NCI-H345 (cell line): ENCODE measurements at places on chromosomes 6 and 20.

- DNase-seq = no peak
These were observed 174.8 kb downstream of the CDH26 start for GRCh38 chr20:60132827-60133670.

DNA sequence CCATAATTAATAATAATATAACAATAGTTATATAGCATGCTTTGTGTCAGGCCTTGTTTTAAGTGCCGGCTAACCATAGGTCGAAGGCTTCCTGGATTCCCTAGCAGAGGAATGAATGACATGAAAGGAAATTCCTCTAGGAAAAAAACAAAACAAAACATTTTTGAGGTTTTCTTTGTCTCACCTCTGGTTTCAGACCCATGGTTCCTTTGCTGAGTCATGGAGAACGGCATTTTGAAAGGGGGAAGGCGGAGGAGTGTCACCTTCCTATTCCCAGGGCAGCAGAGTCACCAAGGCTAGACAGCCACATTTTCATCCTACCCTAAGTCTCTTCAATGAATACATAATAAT, 25.3 kb upstream of the CCND3 start:
- DNase-seq = no peak

DNA sequence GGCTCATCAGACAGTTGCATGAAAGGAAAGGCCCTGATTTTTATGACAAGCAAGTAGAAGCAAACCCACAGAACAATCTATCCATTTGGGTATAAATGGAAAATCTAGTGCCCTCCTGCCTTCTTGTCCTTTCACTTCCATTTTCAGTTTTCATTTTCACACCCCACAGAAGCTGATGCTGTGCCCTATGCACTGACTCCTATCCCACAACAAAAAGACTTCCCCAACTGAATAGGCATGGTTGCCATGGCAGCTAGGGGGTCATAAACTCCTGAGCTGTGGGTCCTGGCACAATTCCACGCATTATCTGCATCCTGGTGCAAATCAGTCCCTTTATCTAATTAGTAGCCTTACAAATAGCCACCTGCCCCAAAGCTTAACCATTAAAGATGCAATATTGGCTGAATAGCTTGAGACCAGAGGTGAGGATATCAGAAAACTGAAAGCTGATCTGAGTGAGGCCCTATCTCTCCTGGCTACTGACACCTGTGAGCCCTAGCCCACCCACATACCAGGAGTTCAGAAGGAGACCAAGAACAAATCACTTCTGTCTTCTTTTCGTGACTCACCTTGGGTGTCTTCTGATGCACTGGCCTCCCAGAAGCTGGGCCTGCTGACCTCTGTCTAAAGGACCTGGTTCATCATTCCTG, 34.9 kb upstream of the HEY2 start:
- DNase-seq = no peak

GRCh38 chr6:43883847-43884651, 114.0 kb downstream of the VEGFA start:
- DNase-seq = no peak

DNA sequence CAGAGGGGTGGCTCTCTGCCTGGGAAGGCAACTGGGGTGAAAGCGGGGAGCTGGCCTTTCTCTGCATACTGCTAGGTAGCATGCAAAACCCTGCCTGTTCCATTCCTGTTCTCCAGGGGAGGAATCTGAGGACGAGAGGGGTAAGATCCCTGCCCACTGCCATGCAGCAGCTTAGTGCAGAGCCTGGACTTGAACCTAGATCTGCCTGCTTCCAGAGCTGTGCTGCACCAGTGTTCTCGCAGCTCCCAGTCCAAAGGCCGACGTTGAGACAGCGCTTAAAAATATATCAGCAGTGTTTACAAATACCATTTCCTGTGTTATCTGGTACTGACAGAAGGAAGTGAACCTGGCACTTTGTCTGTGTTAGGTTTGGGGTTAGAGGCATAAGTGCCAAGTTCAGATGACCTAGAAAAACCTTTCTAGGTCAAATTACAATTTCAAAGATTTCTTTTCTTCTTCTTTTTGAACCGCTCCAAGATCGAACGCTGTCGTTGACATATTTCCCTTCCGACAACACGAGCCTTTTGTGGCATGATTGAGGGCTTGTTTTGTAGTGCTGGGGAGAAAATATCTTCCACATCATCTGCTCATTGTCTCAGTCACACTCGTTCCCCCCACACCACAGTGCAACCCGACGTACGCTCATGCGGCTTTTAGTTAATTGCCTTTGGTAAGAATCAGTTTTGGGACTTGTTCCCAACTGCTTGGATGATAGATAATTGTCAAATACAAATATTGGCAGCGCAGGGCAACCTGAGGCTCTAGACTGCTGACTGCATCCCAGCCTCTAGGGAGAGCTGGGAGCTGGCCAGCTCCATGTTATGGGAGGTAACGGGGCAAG, 44.6 kb downstream of the TOX2 start:
- peak; percentile 36 for DNase-seq

DNA sequence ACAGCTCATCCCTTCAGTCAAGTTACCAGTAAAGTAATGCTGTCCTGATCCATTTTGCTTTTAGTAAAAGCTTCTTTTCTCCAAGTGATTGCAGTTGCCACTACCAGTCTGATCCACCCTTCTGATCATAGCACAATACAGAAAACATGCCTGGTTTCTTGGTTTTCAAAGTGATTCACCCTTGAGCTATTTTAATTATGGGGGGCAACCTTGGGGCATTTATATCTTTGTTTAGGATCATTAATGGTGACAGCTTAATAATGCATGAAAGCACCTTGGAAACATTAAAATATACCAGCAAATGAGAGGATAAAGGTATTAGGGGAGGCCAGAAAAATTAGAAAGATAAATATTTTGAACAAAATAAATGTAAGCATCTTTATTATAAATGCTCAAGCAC, 38.4 kb downstream of the LRRC1 start:
- DNase-seq = no peak

DNA sequence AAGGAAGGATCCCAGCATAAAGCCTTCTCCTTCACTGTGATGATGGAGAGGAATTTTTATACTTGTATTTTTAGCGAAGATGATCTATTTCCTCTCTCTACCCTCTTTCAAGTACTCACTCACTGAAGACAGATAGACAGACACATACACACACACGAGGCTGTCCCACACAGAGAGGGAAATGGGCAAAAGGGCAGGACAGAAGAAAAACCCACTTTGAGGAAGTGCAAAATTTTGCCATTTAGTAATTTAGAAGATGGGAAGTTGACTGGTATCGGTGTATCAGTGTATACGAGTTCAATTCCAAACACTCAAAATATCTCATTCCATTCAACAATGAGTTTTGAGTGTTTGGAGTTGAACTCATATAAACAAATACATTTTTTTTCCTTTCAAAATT, 30.9 kb downstream of the HEBP2 start:
- no peak for DNase-seq

DNA sequence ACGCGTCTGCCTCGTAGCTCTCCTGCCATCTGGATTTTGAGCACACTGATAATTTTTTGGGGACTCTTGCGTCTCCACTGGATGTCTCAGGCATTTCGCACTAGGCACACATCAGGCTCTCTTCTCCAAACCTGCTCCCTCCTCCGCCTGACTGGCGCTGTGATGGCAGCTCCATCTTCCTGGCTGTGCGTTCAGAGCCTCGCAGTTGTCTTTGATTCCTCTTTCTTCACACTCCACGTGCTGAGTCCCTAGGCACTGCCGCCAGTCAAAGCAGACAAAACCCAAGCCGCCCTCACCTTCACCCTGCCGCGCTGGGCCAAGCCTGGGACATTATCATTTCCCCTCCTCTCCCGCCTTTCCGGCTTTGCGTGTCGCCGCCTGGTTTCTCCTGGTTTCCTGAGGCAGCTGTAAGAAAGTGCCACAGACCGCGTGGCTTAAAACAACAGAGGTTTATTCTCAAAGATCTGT, 778 bp downstream of the PSMG4 start:
- no peak for DNase-seq

DNA sequence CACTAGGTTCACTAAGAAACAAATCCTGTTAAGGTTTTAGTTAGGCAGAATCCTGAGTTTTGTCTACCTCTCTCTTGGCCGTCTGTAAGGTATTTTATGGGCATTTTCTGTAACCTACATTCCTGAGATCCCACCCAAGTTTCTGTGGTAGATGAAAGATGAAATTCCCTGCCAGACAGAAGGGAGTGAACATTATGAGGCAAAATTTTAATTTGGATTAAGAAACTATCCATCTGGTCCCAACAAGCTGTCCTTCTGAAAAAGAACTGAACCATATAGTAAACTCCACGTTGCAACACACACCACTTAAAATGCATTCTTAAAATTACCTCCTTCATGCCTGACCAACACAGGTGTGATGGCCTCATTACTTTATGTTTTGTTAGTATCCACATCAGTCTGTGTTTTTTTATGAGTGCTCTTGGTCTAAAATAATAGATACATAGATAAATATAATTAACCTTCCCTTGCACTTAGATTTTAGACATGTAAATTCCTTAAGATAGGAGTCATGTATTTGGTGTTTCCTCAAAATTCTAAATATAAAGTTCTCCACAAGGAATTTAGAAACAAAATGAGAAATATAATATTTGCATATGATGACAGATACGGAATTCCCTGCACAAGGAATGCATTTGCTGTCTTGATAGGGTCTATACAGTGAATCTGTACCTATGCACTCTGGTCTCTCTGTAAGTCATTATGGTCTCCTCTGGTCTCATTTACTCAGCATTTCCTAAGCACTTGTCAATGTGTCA, 86.5 kb downstream of the CHD6 start:
- DNase-seq = no peak

DNA sequence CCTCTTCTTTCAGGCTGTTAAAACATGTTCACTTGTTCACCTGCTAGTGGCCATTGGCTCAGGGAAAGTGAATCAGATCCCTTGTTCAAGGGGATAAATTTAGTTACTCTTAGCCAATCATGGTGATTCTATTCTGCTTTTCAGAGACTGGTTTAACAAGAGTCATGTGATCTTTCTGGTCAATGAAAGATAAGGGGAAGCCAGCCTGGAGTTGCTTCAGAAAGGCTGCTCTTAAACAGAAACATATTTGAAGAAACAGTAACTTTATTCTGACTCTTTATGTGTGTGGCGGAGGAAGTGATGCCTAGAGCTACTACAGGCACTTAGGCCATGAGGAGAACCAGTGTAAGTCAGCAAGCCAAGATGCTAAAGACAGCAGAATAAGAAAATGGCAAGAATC, 28.1 kb upstream of the AHI1 start:
- no peak for DNase-seq

GRCh38 chr6:53239526-53239925, 90.9 kb upstream of the GCM1 start:
- no peak for DNase-seq

GRCh38 chr6:105045526-105045925, 88.6 kb downstream of the LIN28B start:
- no peak for DNase-seq

GRCh38 chr6:72861935-72862432, 240.1 kb downstream of the KCNQ5 start:
- DNase-seq = no peak

- peak; percentile 65 for DNase-seq
These were observed 758.9 kb upstream of the MMS22L start for GRCh38 chr6:98041921-98042320.

DNA sequence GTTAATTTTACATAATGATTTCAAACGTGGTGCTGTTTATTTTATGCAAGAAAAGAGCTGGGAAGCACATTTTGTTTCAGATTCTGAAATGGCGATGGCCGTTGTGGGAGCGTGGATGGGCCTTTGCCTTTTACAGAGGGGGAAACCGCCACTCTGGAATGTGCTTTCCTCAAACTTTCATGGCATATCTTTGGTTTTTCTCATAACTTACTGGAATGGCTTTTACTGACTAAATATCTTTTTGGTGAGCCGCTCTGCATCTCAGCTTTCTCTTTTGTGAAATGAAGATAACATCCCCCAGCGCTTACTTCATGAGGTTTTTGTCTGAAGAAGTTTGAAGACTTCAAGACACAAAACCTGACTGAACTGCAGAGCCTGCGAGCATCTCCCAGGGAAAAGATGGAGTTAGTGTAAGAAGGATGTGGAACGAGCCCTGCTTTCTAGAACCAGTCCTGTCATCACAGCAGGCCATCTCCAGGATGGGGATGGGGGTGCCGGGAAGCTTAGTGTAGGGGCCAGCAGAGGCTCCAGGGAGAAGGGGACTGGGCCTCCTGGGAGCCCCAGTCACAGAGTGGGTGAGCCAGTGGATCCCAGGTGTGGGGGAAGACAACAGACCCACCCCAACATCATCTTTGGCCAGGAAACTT, 61.8 kb upstream of the TIAM2 start:
- no peak for DNase-seq

- DNase-seq = no peak
These were observed 77.2 kb downstream of the SSR1 start for GRCh38 chr6:7235712-7236305.

- DNase-seq = no peak
These were observed 56.7 kb upstream of the ZFAND3 start for GRCh38 chr6:37762806-37763205.

DNA sequence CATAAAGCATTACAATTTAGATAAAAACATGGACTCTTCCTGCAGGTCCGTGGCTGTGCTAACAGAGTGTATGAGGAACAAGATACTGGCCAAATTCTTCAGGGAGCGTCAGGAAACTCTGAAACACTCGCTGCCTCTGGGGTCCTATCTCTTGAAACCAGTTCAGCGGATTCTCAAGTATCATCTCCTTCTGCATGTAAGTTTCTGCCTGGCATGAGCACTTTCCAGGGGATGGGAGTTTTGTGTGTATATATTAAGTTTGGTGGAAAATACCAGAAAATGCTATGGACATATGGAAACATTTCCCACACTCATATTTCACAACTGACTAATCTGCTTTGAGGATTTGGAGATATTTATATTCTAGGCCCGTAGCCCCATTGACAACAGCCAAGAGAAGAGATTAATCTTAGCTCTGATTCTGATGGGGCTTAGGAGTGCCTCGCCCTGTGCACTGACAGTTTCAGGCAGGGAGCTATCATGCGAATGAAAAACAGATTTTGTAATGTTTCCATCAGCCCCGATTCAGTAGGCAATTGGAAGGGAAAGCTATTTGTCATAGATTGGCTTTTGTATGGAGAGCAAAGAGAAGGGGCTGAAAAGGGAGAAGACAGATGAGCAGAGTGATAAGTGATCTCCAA, 64.7 kb upstream of the MTHFD1L start:
- DNase-seq = no peak

GRCh38 chr6:125797120-125797885, 6.5 kb downstream of the NCOA7 start:
- DNase-seq = no peak

GRCh38 chr20:19349879-19350278, 137.4 kb downstream of the SLC24A3 start:
- DNase-seq = no peak

DNA sequence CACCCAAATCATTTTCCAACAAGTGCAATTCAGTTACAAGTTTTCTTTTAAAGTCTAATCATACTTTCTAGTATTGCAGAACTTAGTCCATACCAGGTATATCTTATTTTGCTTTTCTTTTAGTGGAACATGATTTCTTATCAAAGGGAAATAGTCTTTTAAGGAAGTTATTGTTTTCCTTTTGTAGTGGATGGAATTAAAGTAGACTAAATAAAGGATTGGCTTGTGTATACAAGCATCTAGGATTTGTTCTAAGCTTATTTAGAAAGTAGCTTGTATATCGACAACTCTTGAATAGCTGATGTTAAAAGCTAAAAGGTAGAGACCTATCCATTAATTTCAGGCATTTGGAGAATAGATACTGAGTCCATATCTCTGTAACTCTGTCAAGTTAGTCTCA, 14.8 kb downstream of the DCBLD1 start:
- no peak for DNase-seq
